Prostate gland (tissue), 2 donors: ENCODE measurements at places on chromosomes 7 and 10. TPM values are rescaled to one million over a fixed set of nuclear protein-coding genes. Genes with fewer than 3 reads are reported as not detected.

GRCh38 chr7:110867771-110868170 lies 223.2 kb upstream of the LRRN3 start:
- no peak for DNase-seq

- no peak for DNase-seq
These were observed 126.7 kb downstream of the TSPAN12 start for GRCh38 chr7:120731271-120731670.

DNA sequence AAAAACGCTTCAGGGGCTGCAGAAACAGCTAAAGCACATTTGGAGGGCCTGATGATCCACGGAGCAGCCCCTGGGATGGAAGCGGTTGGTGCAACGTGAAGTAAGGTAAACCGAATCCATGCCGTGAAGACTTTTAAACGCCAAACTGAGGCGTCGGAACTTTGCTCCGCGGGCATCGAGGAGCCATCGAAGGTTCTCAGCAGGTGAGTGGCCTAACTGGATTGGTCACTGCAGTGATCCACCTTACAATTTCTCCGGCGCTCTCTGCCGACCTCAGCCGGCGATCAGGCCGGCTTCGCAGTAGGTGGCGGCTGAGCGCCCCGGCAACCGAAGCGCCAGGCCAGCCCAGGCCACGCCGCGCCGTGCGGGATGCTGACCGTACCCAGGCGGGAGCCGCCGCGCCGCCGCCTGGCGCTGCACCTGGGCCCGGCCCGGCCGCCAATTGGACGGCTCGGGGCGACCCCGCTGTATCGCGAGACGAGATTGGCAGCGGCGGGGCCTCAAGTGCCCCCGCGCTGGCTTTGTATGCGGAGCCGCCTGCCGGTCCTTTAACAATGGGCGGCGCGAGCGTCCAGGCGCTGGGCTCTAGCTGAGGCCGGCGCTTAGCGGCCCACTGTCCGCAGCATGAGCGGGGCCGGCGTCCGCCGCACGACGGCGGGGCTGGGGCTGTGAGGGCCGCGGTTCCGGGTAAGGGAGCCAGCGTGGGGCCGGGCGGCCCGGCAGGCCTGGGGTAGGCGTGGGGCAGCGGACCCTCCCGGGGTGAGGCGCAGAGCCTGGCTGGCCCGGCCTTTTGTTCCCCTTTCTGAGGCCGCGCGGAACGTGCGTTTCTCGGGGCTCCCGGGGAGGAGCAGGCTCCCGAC lies at the start of gene CCNJ:
CCNJ (plus strand) TSS at position 551 of the 860 bp plus-strand sequence. CDS start 811 bp downstream, outside the sequence.
- peak; percentile 87 for DNase-seq

DNA sequence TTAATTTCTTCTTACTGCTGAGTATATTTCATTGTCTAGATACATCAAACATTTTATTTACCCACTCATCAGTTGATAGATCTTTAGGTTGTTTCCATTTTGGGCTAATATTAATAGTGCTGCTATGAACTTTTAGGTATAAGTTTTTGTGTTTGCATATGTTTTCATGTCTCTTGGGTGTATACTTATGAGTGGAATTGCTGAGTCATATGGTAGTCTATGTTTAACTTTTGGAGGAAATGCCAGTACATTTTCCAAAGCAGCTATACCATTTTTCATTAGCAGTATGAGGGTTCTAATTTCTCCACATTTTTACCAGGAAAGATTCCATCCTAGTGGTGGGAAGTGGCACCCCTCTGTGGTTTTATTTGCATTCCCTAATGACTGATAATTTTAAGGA lies 101.1 kb downstream of the ANKRD30A start:
- DNase-seq: no peak

DNA sequence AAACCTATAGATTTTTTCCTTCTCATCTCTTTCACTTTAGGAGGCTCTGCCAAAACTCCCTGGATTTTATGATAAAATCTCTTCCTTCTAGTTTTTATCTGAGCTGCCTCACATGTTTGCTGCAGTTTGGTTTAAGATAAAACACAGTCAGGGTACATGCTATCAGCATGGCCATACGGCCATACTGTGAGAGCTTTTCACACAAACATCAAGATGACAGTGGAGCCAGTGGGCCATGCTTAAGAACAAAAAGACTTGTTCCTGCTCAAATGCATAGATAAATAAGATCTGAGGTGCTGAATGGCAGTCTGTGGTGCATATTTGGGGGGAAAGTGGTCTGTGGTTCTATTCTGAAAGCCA lies 91.0 kb downstream of the ELMO1 start:
- no peak for DNase-seq

DNA sequence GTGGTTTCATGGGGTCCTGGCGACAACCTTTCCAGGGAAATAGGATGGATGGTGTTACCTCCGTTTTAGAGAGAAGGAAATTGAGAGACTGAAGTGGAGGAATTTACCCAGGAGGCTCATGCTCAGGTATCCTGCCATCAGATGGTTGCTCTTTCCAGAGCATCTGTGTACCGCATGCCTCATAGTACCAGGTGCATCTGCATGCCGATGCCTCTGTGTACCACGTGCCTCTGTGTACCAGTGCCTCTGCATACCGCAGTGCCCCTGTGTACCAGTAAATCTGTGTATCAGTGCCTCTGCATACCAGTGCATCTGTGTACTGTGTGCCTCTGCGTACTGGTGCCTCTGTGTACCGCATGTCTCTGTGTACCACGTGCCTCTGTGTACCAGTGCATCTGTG lies 3.2 kb downstream of the VWA2 start:
- no peak for DNase-seq

Gene ASAH2
- total RNA-seq: 1.9 TPM

Gene ARMH3
- total RNA-seq: 15.1 TPM

Gene GHRHR
- total RNA-seq: 4.4 TPM

Gene RBM20
- total RNA-seq: 2.8 TPM

Gene NEURL1
- total RNA-seq: 0.96 TPM
